ENCODE measurements at places on chromosomes 3 and 15. TPM values are rescaled to one million over a fixed set of nuclear protein-coding genes. Genes with fewer than 3 reads are reported as not detected.

EFHB gene
- not detected for total RNA-seq

KNG1 gene
- total RNA-seq = not detected

CNTN4 gene
- not detected for total RNA-seq

COX17 gene
- 5.0 TPM for total RNA-seq

DNA sequence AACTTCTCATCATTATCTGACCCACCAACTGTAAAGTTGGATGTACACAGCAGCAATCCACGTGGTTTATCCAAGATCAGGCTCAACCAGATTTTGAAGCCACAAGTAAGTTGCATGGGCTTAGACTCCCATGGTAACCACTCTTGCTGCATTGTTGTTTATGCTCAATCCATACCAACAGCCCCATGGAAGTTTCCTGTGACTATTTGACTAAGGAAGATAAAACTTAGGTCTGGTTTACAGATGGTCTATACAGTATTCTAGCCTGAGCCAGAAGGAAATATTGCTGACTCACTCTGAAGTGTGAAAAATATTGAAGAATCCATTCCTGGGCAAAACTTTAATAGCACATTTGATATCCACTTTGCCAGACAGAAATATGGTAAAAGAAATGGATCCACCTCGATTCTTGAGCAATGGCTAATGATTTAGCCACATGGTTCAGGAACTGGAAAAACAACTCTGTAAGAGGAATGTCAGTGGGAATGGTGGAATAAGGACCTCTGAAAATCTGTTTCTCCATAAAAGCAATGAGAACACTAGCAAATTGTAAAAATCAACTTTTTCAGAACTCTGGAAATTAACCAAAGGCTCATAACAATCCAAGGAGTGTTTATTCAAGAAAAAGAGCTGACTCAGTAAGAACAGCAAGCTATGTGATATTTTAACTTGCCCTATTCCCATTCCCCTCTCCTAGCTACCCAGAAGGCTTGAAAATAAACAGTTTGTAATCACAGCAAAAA lies 162.9 kb upstream of the STT3B start:
- DNase-seq = no peak

DNA sequence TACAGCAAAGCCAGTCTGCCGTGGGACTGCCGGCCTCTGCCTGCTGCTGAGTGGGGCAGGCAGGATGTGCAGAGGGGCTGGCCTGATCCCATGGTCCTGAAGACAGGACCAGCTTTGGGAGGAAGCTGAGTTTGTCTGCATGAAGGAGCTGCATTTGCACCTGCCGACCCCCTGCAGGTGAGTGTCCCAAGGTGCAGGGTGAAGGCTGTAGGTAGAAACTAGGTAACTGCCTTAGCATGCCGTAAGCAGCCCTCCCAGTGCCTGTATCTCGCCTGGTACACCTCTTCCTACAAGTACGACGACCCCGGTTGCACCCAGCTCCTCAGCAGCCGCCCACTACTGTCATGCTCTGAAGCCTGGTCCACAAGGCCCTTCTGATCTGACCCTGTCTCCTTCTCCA lies 34.9 kb downstream of the AMOTL2 start:
- DNase-seq = no peak

GRCh38 chr15:28079313-28079969 lies 19.7 kb downstream of the OCA2 start:
- DNase-seq = no peak

- DNase-seq = no peak
Observed at GRCh38 chr3:150248116-150248887, 159.8 kb upstream of the TSC22D2 start.

DNA sequence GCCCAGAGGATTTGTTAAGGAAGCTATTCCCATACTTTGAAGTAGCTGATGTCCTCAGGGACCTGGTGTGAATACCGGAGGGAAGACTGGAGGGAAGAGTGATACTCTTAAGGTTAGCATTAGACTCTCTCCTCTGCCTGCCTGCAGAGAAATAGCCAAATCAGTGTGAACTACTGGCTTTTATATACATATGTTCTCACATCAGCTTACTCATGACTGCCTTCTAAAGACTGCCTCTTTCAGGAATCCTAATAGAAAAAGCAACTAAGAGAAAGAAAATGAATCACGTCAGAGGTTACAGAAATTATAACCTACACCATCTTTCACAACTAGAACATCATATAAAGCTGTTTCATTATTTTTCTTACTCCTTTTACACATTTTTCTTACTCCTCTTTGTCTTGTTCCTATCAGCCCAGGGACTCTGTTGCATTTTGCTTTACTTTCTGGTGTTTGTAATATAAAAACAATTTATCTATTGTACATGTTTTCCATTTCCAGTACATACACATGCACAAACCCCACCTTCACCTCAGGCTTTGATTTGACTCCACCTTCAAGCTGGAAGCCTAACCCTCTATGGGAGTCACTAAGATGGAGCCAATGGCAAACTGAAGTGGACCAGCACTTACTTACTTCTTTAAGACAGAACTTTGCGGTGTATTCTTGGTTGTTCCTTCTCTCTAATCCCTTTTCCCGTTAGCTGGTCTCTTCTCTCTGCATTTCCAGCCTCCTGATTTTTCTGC lies 257.7 kb upstream of the UBE2E1 start:
- DNase-seq = no peak

DNA sequence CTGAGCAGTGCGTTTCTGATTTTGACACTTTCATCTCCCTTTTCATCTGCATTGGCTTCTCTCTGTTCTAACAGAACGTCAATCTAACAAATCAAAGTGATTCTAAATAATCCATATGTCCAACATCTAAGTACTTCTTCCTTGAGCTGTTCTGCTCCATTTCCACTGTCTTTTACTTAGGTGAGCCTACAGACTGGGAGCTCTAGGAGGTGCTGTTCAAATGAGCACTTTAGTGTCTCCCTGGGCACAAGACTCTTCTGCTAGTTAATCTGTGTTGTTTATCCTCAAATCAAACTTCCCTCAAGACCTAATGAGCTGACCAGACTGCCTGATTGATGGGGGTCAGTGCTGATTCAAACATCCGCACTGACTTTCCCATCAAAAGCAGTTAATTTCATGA lies 408.1 kb downstream of the WDR72 start:
- no peak for DNase-seq

DNA sequence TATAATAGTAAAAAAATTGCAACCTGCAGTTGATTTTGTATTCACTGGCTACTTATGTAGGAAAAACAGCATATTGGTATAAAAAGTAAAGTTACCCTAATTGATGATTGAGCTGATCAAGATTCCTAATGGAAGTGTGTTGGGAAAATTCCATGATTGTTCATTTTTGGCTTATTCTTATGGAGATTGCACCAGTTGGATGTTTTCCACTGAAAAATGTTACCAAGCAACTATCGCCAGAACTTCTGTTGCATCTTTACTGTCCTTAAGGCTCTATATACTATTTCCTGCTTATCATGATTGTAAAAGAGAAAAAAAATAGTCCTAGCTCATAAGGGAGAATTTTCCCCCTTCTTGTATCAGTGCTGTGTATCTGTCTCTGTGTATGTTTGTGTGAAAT lies 48.6 kb downstream of the SLC25A26 start:
- no peak for DNase-seq

GRCh38 chr3:105866656-105867653 lies 1.9 kb downstream of the CBLB start:
- DNase-seq = peak; percentile 58

GRCh38 chr15:60115579-60116380 lies 111.7 kb downstream of the FOXB1 start:
- DNase-seq = no peak

Data from G401 (cell line).